ENCODE measurements at places on chromosomes 6 and 20.

GRCh38 chr6:38187811-38188590 is 368.5 kb downstream of the ZFAND3 start:
- no peak for DNase-seq

DNA sequence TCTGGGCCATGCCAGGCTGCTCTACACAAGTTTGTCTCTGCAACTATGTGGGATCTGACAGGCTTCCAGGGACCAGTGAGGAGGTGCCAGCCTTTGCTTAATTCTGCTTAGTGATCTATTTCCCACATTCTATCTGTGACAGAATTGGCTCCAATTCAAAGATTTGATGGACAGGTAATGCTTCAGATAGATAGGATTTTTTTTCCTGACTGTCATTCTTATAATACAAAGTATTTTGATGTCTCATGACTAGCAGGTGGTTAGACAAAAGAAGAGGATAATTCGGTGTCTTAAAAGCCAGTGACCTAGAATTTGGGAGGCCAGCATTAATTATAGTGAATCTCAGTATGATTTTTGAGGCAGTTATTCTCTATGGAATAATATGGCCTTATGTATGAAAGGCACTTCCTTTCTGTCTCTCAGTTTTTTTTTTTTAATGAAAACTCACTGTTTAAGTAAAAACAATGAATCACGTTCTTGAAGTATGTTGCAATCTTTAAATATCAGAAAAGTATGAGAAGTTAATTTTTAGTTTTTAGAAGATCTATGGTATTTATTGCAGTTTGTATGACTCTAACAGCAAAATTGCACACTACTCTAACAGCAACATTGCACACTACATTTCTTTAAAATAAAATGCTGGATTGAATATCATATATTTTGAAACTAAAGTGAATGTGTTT is 43.7 kb downstream of the TMEM200A start:
- DNase-seq: no peak

GRCh38 chr6:30889921-30890645 is 5.8 kb downstream of the DDR1 start:
- no peak for DNase-seq

DNA sequence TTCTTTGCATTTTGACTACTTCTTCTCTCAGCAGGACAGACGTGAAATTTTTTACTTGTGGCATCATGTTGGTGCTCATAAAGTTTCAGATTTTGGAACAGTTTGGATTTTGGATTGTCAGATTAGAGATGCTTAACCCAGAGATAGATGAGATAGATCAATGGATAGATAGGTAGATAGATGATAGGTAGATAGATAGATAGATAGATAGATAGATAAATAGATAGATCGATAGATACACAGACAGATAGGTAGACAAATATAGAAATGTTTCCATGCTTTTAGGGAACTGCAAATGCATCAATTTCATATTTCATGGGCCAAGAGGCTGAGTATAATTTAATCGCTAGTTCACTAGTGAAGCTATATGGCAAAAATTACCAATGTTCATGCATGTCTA is 981.5 kb upstream of the ADGRB3 start:
- DNase-seq: no peak

GRCh38 chr6:36698196-36698595 is 570 bp downstream of the RAB44 start:
- DNase-seq: no peak

DNA sequence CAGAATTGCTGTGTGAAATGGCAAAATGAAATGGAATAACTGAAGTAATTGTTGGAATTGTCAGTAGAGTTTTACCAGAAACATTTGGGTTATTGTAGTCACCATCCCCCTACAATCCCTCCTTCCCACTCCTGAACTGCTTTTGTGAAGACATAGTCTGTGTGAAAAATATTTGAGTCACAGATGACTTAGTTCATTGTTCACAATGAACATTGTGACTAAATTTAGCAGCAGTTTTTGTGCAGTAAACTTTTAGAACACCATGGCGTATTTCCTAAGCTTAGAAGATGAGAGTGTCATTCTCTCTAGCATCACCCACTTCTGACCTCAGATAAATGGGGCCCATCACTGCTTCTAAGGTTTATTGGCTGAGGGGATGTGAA is 11.0 kb downstream of the OTOR start:
- no peak for DNase-seq

GRCh38 chr6:11685481-11686093 is 93.0 kb downstream of the ADTRP start:
- no peak for DNase-seq

- DNase-seq: no peak
These were observed 231.4 kb downstream of the GJA1 start for GRCh38 chr6:121666814-121667213.

DNA sequence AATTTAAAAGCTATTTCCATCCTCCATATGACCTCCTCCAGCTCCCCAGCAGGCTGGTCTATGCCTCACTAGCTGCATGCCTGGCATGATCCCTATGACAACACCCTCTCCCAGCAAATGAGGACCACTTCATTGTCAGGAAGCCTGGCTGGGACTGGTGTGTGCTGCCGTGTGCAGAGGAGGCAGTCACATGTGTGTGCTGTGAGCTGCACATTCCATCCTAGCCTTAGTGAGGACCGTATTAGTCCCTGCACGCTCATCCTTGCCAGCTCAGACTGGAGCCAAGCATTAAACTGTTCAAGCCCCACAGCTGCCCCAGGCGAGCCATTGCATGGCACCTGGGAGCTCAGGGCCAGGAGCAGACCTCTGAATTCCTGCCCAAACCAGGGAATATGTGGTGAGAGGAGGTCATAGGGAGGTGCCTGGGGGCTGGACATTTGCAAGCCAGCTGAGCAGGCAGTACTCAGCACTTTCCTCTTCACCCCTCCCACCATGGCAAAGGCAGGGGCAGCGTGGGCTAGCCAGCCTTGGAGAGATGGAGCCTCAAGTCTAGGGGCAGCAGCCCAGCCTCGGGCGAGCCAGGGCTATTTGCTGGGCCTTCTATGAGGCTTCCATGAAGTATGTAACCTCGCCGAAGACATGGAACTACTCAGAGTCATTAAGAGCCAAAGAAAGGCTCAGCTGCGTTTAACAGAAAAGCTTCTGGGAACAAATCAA is 8.7 kb upstream of the CCN5 start:
- no peak for DNase-seq

DNA sequence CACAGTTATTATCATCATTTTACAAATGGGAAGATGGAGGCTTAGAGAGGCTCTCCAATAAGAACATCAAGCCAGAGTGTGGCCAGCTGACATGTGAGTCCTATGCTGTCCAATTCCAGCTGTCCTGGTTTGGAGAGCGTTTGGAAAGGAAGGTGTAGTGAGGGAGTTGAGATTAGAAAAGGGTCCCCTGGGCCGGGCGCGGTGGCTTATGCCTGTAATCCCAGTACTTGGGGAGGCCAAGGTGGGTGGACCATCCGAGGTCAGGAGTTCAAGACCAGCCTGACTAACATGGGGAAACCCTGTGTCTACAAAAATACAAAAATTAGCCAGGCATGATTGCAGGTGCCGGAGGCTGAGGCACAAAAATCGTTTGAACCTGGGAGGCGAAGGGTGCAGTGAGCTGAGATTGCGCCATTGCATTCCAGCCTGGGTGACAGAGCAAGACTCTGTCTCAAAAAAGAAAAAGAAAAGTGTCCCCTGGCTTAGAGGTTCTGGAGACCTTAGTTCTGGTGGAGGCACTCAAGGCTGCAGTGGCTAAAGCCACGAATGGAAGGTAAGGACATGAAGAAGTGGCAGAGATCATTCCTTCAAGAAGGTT is 22.1 kb upstream of the OVOL2 start:
- no peak for DNase-seq

- no peak for DNase-seq
These were observed 8.9 kb downstream of the TREM1 start for GRCh38 chr6:41277605-41278004.

DNA sequence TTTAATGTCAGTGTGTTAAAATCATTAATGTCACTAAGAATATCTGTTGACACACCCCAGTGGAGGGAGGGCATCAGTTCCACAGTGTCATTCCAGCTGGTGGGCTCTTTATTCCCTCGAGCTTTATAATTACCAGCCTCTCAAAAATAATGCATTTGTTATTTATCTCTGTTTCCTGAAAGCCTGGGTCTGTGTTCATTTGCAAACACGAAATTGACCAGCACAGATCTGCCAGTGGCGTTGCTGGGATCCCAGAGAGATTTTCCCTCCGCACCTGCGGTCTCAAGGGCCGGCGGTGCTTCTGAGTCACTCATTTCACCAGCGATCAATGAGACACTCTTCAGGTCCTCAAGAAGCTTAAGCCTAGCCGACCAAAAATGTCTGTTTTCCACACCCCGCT is 5.7 kb upstream of the PYGB start:
- DNase-seq: no peak

DNA sequence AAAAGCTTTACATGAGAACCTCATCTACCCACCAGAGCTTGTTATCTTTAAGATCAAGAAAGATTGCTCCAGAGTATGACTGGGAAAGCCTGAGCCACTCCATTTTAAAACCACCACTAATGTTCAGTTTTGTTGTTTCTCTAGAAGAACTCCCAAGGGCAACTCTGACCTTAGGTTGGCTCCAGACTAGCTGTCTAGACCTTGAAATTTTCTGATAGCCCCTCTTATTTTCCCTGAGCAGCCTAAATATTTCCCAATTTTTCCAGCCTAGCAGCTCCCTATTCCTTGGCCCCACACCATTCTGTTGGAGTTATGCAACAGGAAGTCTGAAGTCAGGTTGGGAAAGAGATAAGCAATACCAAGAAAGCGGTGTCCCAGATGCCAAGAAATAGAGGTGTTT is 84.6 kb upstream of the TCF21 start:
- no peak for DNase-seq

GRCh38 chr20:36969478-36970186 is 18.1 kb upstream of the SAMHD1 start:
- DNase-seq: peak; percentile 52

DNA sequence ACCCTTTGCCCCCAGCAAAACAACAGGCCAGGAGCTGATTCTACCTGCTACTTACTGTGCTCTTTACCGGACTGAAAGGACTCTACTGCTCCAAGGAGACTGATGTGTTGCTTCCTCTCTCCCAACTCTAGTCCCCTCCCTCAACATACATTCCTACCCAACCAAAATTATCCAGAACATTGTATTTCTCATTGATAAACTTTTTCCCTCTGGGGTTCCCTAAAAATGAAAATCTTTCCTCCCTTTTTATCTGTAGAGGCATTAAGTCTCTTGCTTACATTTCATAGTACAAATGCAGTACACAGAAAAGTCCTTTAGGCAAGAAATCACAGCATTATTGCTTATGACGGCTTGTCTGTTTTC is 940 bp upstream of the HS3ST5 start:
- no peak for DNase-seq

DNA sequence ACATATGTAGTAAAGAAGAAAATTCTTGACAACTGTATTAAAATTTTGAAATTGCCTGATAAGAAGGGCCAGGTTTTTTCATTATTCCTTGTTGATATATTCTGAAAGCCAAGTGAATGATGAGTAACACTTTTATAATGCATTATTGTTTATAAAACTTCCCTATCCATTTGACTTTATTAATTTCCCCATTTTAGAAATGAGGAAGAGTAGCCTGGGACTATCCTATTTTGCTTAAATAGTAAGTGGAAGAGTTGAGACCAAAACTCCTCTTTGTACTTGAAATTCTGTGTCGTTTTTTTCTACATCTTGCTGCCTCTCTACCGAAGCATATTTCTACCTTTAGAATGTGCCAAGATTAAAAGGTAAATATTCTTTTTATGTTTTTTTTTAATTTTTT is 39.7 kb downstream of the TRMT11 start:
- no peak for DNase-seq

GRCh38 chr6:71333697-71334096 is 45.1 kb downstream of the OGFRL1 start:
- DNase-seq: no peak

DNA sequence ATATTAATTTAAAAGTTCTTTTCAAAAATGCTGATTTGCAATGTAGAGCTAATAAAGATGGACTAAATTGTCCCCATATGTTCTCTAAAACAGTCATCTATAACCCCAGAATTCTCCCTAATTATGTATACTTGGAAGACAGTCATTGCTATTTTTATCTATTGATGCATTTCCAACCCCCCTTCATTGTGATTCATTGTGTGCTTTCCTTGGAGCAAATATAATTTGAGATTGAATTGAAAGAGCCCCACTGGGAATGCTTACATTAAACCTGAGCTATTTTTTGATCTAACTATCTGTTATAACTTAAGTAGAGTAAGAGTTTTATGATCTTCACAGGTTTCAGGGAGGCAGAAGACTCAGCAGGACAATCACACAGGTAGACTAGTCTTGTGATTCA is 73.7 kb upstream of the PTCHD4 start:
- DNase-seq: no peak

GRCh38 chr6:151493804-151494234 is at the start of gene CCDC170:
Gene CCDC170, plus strand, starts transcription at chr6:151494017. Its CDS starts 112 bp downstream, at chr6:151494129.
- no peak for DNase-seq

DNA sequence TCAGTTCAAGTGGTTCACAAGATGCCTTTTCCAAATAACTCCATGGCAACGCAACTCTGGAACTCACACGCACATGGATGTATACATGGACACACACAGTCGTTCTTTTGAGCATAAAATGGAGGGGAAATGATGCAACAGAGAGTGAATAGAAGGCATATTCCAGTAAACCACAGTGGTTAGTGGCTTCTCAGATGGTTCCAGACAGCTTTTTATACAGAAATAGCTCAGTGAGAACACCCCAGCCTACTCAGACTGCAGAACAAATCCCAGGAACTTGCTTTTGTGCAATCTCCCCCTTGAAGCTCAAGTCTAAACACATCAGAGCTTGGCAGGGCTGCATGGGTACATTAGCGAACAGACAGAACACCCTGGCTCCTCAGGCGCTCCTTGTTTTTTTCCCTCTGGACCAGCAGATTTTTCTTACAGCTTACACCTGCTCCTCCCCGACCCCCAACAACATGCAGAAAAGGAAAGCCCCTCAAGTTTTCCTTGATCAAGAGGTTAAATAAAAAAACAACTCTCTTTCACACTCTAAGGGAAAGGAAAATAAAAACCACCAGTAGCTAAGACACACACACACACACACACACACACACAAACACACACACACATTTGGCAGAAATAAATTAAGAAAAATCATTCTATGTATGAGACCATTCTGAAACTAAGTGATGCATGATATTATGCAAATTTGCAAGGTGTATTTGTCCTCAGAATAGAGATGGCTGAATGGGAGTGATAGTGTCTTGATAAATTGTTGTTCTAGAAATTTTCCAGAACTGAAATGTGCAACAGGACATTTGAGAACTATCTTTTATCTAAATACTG is 51.2 kb upstream of the RANBP9 start:
- peak; percentile 45 for DNase-seq

GRCh38 chr6:106927531-106928398 is 46.8 kb downstream of the CD24 start:
- no peak for DNase-seq

GRCh38 chr6:77447254-77447653 is 16.0 kb downstream of the HTR1B start:
- no peak for DNase-seq

Data from CD4-positive, alpha-beta T cell treated with Interleukin-10 for 1 hour (primary cell).